GM13976 (cell line): ENCODE measurements at places on chromosomes 1 and 21.
A peak's percentile ranks its signal among the peaks of the same experiment; 100 is the strongest.

- no peak for DNase-seq
These were observed 19.0 kb upstream of the JUN start for GRCh38 chr1:58802640-58803399.

- DNase-seq, result no peak
These were observed 2.6 kb downstream of the OR10T2 start for GRCh38 chr1:158396646-158397045.

DNA sequence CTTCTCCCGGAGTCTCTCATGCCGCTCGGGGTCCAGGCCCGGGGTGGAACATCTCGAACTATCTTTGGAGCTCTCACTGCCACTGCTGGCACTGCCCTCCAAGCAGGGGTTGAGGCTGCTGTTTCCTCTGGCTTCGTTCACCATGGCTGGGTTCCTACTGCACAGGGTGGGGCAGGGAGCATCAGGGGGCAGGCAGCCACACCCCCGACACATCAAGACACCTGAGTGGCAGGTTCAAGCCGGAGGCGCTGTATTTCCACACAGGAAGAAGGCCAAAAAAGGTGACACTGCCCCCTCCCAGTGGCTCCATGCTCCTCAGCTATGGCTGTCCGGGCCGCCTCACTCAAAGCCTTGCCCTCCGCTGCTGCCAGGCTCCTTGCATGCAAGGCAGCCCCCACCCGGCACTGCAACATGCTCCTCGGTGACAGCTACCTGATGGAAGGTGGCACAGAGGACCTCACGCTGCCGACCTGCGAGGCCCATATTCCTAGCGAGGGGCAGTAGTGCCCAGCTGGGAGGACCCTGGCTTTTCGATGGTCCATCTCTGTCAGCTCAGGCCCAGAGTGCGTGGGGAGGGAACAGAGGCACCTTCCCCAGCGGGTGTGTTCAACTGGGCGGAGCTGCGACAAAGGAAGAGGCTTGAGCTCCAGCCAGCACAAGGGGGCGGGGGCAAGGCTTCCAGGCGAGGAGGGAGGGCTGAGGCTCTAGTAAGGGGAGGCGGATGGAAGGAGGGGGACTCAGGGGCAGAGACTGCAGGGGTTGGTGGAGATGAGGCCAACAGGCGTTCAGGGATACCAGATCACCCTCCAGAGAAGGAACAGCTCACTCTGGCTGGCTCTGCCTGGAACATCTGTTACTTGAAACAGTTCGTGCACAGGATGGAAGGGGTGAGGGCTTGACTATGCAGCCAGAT, 2.5 kb downstream of the MTHFR start:
- peak; percentile 85 for DNase-seq

DNA sequence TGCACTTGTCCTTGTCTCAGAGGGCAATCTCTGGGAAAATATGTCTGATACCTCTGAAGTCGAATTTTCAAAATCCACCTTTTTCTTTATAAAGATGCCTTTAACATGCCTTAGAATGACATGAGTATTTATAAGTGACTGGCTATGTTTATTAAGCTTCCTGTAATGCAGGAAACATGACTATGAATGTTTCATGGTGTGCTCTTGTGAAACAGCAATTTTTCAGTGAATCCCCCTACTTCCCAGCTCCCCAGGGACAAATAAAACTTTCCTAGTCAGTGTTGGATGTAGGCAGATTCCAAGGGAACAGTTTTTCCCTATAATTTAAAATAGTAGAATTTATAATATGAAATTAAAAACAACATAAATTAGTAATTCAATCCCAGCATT, 437.0 kb downstream of the LMO4 start:
- no peak for DNase-seq

GRCh38 chr1:29774355-29774754, 538.0 kb downstream of the PTPRU start:
- no peak for DNase-seq

GRCh38 chr1:185016880-185017279, 28.5 kb upstream of the RNF2 start:
- no peak for DNase-seq

DNA sequence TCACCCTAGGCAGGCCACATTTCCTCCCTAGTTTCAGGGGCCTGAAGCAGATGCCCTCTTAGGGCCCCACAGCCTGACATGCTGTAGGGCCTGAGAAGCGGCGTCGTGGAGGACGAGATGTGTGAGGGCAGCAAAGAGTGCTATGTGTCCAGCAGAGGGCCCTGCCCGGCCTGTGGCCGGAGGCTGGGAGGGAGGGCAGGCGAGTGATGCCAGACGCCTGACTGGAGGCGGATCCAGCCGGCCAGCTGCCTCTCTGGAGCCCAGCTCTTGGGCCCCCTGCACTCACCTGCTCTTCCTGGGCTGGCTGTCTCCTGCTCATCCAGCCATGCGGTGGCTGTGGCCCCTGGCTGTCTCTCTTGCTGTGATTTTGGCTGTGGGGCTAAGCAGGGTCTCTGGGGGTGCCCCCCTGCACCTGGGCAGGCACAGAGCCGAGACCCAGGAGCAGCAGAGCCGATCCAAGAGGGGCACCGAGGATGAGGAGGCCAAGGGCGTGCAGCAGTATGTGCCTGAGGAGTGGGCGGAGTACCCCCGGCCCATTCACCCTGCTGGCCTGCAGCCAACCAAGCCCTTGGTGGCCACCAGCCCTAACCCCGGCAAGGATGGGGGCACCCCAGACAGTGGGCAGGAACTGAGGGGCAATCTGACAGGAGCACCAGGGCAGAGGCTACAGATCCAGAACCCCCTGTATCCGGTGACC, at the start of gene GPR37L1:
TSS of gene GPR37L1 (plus strand) at position 279 of the 697 bp plus-strand sequence. CDS start at position 326, 47 bp downstream.
- no peak for DNase-seq

GRCh38 chr1:108117945-108118902, 81.9 kb downstream of the SLC25A24 start:
- DNase-seq, result no peak

DNA sequence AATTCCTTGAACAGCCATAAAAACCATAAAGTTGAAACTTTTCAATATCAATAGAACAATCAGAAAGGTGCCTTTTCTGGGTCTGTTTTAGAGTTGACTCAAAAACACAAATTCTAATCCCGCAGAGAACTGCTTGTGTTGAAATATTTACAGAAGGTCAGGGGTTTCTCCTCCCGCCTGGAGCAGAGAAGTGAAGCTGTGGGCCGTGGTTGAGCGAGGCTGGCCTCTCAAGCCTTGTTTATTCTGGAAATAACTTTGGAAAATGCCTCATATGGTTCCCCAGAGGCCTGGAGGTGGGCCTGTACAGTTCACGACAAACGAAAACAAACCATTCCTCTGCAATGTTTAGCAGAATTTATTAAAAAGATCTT, 90.8 kb upstream of the ERRFI1 start:
- no peak for DNase-seq

DNA sequence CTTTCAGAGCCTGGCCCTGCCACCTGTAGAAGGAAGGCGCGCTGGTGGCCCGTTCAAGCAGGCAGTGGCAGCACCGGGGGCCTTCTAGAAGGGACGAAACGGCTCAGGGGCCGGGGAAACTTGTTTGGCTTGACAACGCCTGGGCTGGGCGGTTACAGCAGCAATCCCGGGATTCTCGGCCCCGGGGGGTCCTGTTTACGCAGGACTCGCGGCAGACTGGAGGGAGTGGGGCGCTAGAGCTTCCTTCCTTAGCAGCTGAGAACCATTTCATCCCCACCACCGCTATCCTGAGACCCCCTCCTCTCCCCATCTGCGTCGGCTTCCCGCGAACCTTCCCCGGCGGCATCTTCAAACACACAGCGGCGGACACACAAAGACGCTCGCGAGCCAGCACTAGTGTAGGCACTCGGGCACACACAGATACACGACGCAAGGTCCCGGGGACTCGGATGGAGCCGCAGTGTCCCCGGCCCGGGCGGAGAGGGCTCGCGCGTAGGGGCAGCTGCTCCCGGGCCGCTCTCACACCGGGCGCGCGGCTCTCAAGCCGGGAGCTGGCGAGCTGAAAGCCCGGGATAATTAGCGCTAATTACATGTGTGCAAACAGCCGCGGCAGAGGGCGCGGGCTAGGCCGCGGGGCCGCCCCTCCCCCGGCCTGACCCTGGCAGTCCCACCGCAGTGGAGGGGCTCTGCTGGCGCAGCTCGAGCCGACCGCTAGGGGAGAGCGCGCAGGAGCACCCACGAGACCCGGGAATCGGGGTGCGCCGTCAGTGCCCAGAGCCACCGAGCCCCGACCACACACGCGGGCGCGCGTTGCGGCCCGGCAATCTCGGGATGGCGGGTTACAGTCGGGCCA, 271.4 kb downstream of the FOXD2 start:
- DNase-seq, result peak; percentile 70

- DNase-seq, result no peak
These were observed 46.7 kb downstream of the CAPZB start for GRCh38 chr1:19438516-19439195.

DNA sequence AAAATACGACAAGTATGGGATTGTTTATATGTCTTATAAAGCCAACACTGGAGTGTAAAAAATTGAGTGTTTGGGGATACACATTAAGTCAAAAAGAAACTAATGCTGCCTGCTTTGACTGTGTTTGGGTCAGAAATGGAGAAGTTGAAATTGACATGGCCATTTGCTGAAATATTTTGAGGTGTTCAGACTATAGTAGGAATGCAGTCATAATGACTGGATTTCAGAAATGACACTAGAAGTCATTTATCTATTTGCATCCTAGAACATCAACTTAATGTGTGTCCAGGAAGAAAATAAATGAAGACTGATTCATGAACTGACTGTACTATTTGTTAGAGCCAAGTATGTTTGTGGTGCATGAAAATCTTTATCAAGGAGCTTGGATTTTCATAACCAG, 28.4 kb downstream of the RASAL2 start:
- peak; percentile 14 for DNase-seq

- DNase-seq, result no peak
These were observed 139.6 kb downstream of the FOXD2 start for GRCh38 chr1:47577303-47578025.

DNA sequence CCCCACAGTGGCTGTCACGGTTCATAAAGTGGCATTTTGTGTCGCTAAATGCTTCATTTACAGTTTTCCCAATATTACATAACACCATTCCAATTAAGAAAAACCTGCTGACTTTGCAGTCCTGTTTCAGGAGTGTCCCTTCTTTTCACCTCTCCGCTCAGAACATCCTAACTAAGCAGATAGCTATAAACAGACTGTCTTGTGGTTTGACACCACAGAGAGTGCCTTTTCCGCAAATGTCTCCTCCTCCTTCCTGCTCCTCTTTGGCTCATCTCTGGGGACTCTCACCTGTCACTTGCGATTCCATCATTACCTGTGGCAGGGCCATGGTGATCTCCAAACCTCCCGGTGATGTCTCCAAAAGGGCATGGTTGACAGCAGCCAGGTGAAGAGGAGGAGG, 119.0 kb downstream of the CNIH3 start:
- no peak for DNase-seq

- no peak for DNase-seq
These were observed 41.7 kb upstream of the CD2 start for GRCh38 chr1:116712510-116712909.

- DNase-seq, result no peak
These were observed 24.9 kb downstream of the TMED5 start for GRCh38 chr1:93155335-93155734.

- no peak for DNase-seq
These were observed 22.2 kb downstream of the NIPAL3 start for GRCh38 chr1:24437631-24438396.

DNA sequence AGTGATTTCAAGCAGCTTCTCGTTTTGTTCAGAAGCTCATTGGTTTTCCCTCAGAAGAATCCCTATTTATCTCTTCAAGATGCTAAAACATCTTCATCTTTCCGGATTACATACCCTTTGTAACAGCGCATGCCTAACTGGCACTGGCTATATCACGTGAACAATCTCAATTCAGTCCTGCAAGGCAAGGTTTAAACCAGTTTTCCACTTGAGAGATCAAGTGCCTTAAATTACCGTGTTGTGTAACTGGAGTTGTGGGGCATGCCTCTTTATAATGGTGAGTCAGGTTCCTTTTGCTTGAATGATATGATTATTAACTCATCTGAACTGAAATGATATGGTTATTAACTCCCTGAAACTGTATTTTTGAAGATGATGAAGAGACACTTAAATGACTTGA, 11.0 kb upstream of the ZFP69B start:
- DNase-seq, result no peak

GRCh38 chr1:213274140-213274539, 223.1 kb downstream of the RPS6KC1 start:
- no peak for DNase-seq

- DNase-seq, result no peak
These were observed 39.5 kb upstream of the DDAH1 start for GRCh38 chr1:85504417-85504816.

DNA sequence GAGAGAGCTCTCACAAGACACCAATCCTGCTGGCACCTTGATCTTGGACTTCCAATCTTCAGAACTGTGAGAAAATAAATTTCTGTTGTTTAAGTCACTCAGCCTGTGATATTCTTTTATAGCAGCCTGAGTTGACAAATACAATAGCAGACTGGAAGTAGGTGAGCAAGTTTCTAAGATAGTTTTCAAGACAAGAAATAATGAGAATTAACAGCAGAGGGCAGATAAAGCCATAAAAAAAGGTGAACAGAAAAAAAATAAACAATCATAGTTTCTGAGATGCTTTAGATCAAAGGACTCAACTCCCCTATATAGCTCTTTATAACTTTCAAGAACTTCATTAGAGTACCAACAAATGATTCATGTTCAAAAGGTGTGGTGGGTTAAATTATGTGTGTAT, 119.8 kb downstream of the PLPPR5 start:
- no peak for DNase-seq
